ENCODE measurements at places on chromosomes 5 and 9.

DNA sequence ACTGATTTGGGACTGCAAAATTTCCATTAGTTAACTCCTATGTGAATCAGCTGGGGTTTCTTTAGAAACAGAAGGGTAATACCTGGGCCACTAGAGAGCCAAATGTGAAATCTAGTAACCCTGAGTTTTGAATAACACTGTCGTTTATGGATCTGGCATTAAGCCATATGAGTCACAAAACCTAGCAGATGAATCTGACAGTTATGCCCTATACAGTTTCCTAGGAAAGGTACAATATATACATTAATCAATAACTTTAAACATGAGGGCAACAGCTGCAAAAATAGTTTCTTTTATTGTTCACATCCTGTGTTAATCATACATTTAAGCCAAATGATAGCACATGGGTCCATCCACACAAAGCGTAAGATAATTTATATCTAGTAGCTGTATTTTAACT is 56.9 kb downstream of the PAM start:
- no peak for DNase-seq

DNA sequence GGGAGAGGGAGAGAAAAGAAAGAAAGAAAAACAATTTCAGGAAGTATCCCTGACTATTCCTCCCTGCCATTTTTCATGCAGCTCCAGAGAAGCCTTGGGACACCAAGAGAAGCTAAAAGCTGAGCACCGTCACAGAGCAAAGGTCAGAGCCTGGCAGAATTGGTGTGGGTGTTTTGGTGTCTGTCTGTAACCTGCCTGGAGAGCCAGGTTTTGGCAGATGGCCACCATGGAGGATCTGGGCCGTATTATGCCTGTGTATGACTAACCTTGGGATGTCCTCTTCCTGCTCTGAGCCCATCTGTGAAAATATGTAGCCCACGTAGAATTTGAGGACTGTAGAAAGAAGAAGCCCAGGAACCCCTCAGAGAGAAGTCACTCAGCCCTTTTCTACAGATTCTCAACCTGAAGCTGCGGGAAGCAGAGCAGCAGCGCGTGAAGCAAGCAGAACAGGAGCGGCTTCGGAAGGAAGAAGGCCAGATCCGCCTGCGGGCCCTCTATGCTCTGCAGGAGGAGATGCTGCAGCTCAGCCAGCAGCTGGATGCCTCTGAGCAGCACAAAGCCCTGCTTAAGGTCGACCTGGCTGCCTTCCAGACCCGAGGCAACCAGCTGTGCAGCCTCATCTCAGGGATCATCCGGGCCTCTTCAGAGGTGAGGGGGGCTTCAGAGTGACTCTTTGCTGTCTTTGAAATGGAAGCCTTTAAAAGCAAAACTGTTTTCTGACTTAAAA is 18.8 kb downstream of the GLE1 start:
- DNase-seq: no peak

DNA sequence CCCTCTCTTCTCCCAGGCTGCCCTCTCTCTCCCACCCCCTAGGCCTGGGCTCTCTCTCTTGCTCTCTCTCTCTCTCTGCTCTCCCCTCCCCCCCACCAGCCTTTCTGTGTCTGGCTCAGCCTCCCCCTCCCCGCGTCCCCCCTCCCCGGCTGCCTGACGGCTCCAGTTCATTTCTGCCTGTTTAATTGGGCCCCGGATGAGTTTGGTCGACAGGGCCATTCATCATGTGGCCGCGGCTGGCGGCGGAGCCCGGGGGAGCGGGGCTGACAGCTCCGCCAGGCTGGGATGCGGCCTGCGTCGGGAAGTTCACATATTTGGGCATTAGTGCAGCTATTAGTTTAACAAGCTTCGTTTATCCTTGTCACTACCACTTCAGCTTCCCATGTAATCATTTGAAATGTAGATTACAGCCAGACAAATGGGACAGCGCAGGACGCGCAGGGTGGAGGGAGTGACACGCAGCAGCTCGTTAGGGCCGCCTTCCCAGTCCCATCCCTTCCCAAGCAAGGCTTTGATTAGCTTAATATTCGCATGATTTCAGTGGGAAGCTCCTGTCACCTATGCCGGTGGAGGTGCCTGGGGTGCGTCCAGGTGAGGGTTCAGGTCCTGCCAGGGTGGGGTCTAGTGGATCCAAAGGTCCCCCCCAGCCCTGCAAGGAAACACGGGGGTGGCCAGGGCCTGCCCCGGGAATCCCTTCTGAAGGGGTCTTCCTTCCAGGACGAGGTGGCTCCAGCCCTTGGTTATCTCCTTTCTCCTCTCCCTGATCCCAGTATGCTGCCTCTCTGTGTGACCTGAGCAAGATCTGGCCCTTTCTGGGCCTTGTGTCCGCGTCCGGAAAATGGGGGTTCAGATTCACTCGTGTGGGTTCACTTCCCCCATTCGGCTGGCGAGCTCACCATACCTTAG is 214.8 kb downstream of the PAX5 start:
- DNase-seq: no peak

DNA sequence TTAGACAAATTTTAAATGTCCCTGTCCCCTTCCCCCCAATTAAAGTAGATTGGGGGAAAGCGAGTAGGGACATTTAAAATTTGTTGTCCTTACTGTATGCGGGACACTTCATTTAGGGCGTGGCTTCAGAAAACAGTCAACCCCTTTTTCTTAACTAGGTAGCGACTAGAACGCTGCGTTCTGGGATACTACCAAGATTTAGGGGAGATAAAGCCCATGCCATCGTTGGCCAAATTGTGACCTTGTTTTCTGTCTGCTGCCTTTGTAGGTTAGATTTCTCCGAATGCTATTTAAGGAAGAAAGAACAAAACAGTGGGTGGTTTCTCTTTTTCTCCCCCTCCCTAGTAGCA is 1.2 kb downstream of the CKS2 start:
- no peak for DNase-seq

DNA sequence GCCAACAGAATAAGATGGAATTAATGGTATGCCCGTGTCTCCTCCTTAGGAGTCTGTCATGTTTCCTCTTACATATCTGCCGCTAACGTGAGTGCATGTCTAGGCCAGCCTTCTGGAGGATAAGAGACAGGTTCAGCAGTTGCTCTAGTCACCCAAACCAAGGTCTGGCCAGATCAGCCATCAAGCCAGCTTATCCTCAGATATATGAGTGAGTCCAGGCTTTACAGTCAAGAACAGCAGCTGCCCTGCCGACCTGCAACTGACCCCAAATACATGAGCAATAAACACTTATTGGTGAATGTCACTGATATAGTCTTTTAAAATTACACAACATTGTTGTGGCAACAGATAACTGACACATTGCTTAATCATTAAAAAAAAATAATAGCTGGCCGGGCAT is 123.5 kb downstream of the TSSK1B start:
- no peak for DNase-seq

- no peak for DNase-seq
Measured at GRCh38 chr5:173953528-173954090, 35.4 kb upstream of the C5orf47 start.

DNA sequence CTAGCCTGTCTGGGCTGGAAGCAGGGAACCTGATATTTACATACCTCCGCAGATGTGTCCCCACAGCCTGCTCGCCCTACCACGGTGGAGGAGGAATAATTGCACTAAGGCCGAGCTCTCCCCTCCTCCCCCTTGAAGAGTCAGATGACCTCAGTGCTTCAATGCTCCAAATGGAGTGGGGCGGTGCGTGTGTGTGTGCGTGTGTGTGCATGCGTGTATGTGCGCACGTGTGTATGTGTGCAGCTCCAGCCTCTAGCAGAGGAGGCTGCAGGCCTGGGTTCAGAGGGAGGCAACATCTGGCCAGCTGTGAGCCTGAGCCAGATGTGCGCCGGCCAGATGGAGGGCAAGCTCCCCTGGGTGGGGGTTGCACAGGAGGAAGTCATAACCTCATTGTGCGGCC is 90.5 kb downstream of the NRG2 start:
- no peak for DNase-seq

DNA sequence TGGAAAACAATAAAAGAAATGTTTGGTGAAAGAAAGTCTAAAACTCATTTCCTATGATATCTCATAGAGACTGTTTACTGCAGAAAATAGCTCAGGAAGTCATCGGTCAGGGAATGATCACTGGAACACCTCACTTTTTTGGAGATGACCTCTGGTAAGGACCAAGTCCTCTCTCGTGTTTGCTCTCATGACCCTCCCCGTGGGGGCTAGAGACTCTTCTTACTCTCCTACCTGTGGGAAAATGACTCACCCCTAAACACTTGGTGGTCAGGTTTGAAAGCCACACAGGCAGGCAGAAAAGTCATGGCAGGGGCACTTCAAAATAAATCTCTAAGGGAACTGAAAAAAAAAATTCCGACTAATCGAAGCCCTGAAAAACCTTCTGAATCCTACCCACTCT is 48.2 kb downstream of the FAM240B start:
- no peak for DNase-seq

GRCh38 chr5:124279146-124279876 is 467.1 kb downstream of the ZNF608 start:
- DNase-seq: no peak
